ENCODE measurements at places on chromosomes 7 and 10.

DNA sequence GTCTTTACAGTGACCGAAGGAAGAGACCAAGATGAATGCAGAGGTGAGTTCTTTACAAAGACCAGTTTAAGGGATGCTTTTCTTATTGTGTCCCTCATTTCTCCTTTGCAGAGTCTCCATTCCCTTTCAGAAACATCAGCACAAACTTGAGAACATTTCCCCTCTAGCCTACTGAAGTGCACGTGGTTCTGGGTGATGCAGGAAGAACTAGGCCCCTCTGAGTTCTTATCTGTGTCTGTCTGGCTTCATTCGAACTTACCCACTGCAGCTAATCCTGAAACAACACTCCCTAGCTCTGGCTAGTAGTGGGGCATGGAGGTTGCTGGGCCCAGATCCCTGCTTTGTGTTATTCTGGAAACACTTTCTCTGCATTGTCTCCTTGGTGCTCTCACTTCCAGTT is 12.6 kb downstream of the BLVRA start:
- DNase-seq, result no peak

- no peak for DNase-seq
These were observed 245.0 kb downstream of the FOXP2 start for GRCh38 chr7:114659409-114660125.

GRCh38 chr7:85095806-85096205 is 91.0 kb downstream of the SEMA3D start:
- DNase-seq, result no peak

GRCh38 chr7:1314021-1314907 is 81.6 kb downstream of the UNCX start:
- no peak for DNase-seq

All from GDM1 (cell line).